ENCODE measurements at places on chromosomes 7 and 10. TPM values are rescaled to one million over a fixed set of nuclear protein-coding genes. Genes with fewer than 3 reads are reported as not detected.

DNA sequence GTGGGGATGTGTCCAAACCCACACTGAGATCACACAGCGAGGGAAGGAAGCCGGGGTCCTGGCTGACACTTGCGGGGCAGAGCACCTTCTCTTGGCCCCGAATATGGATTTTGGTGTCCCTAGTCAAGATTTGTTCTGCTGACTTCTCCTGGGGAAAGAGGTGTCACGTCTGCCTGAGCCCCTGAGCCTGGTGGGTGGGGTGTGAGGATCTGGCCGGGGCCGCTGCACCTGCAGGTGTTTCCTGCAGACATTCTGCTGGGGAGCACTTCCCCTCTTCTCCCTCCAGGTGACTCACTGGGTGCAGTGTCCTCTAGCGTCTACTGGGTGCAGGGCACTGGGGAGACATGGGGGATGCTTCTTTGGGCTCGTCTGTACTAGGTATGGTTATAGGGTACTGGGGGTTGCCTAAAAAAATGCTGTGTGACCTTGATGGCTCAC is 99.2 kb downstream of the GRK5 start:
- DNase-seq: no peak

DNA sequence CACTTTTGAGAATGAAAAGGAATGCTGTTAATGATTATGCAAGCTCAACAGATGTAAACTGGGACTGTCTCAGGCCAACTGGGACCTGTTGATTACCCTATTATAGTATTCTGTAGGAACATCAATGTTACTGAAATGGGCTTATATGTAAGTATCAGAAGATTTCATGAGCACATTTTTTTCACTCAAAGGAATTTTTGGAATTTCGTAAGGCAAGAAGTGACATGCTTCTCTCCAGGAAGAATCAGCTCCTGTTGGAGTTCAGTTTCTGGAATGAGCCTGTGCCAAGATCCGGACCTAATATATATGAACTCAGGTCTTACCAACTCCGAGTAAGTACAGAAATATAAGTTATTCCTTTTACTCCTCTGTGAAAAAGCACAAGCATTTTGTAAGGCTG is 19.2 kb downstream of the NIPSNAP2 start:
- DNase-seq: no peak

Gene PDZD7
- total RNA-seq: 0.17 TPM

Gene NRAP
- total RNA-seq: 826 TPM

Gene CLEC5A
- 0.50 TPM for total RNA-seq

GRCh38 chr7:34928052-34928451 is 109.2 kb downstream of the DPY19L1 start:
- DNase-seq: peak; percentile 54

Gene BTBD16
- total RNA-seq: not detected

Gene PNLIPRP1
- not detected for total RNA-seq

Gene CLIP2
- total RNA-seq: 6.9 TPM

- no peak for DNase-seq
These were observed 392.6 kb downstream of the POM121L12 start for GRCh38 chr7:53428045-53428444.

Gene GJD4
- total RNA-seq: not detected

DNA sequence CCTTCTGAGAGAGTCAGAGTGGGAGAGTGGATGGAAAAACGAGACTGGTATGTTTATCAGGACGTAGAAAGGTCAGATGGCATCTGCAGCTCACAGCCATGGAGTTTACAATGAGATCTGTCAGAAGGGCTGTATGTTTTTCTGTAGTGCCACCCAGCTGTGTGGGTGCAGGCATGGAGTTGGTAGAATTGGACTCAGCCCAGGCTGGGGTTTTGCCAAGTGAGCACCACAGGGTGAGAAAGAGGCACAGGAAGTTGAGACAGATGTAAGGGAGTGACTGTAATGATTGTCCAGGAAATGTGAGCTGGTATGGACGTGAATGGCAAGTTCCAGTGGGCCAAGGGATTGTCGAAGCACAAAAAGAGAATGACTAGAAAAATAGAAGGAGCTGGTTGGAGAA is 9.1 kb upstream of the ZYX start:
- peak; percentile 70 for DNase-seq

DNA sequence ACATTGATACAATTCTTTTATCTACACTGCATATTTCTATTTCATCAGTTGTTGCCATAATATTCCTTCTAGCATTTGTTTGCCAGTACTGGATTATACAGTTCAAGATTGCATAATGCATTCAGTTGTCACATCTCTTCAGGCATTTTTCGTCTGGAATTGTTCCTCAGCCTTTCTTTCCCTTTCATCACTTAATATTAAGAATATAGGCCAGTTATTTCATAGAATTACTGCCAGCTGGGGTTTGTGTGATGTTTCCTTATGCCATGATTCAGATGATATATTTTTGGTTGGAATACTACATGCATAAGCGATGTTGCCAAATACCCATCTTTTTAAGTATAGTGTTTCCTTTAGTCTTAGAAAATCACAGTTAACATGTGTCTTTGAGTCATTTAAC is 20.8 kb downstream of the KIFBP start:
- DNase-seq: no peak

Gene MMRN2
- 31.3 TPM for total RNA-seq

DNA sequence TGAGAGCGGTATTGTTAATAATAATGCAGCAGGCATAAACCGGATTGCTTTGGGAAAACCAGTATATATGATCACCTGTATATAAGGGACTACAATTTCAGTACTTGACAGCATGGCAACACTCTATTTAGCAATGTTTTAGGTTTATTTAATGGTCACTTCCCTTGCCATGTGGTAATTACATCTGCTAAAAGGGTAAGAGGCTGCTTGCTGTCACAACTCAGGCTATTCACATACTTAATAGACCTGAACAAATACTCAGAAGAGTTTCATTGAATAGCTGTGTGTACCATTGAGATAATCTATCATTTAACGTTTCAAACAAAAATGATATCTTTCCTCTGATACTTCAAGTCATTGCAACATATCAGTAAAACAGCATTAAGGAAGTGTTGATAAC is 90.1 kb downstream of the PCDH15 start:
- no peak for DNase-seq

- no peak for DNase-seq
These were observed 75.6 kb downstream of the CCDC6 start for GRCh38 chr10:59830601-59831259.

Gene AKR1B1
- total RNA-seq: 230 TPM

Gene ACSM6
- total RNA-seq: not detected

- no peak for DNase-seq
These were observed 47.1 kb upstream of the LRRC4 start for GRCh38 chr7:128078309-128078708.

GRCh38 chr7:22628112-22628511 is 98.9 kb upstream of the IL6 start:
- no peak for DNase-seq

Gene KCNH2
- 107 TPM for total RNA-seq

GRCh38 chr10:929960-930624 is 1.4 kb downstream of the LARP4B start:
- no peak for DNase-seq

DNA sequence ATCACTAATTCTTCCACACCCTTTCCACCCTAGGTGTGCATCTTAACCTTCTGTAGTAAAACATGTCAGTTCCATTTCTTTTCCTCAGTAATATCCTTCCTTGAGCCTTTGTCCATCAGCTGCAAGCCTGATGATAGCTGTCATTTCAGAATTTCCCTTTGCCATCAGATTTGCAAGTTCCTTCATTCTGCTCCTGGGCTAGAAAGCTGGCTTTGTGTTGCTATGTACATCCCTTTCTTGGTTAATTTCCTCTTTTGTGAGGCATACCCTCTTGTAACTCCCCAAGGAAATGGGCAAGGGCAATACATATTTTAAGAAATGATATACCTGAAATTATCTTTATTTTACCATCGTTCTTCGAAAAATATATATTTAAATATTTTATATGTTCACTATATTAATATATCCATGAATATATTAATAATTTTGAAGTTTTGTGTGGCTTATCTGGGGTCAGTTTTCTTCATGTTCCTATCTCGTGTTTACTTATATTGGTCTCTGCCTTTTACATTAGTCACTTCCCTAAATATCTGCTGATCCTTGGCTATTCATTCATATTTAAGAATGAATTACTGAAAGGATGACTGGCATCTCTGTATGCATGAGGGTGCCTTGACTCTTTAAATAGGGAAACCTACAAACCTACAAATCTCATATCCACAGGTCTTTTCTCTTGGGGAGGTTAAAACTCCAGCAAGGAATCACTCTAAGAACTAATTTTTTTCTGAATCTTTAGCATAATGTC is 143.8 kb downstream of the ZNF22 start:
- DNase-seq: no peak

Gene NPSR1
- not detected for total RNA-seq

Gene FAM25G
- not detected for total RNA-seq

Gene TEX36
- not detected for total RNA-seq

DNA sequence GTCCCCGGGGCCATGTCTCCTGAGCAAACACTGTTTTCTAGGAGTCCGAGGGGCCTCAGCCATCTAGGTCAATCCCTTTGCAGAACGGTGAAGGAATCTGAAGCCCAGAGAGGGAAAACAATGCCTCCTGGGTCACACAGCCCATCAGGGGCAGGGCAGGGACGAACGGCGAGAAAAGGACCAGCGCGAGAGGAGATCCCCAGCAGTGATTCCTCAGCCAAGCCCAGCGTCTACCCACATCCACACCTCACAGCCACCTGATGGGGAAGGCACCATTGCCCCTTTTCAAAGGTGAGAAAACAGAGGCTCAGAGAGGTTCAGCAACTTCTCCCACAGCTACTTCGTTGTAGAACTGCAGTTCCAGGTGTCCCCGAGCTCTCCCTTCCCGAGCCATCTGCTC is 17.9 kb upstream of the PSMG3 start:
- DNase-seq: no peak

Gene SH2B2
- 0.99 TPM for total RNA-seq

GRCh38 chr10:58743466-58744115 is 230.9 kb downstream of the BICC1 start:
- DNase-seq: no peak

GRCh38 chr7:68065581-68065980 is 1068.9 kb downstream of the TYW1 start:
- DNase-seq: no peak

DNA sequence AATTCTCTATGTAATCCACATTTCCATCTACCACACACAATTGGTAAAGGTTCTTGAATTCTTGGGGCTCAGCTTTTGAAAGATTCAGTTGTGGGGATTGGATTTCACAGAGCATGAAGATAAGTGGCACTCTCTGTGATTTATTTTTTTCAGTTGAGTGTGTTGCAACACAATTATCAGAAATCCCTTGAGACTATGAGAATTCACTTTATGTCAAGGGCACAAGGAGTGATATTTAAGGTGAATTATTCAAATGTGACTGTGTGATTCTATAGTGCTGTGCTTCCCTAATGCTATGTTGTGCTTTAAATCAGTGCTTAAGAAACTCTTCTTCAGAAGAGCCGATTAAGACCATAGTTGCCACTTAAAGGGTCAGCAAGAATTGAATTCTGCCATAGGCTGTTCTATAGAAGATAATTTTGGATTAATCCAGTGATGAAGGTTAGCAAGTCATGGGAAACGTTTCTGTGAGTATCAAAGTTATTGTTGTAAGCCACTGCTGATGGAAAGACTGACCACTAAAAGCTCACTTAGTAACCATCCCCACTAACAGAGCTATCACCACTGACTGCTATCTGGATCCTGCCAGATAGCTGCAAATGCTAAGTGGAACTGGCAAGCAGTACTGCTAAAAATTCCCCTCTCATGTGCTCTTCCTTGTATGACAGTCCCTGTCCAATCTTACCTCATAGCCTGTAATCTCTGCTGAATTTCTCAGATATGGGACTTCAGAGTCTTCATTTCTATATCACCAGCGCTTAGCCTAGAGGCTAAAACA is 134.0 kb upstream of the SEMA3D start:
- DNase-seq: no peak

Gene GIMAP6
- 31.5 TPM for total RNA-seq

DNA sequence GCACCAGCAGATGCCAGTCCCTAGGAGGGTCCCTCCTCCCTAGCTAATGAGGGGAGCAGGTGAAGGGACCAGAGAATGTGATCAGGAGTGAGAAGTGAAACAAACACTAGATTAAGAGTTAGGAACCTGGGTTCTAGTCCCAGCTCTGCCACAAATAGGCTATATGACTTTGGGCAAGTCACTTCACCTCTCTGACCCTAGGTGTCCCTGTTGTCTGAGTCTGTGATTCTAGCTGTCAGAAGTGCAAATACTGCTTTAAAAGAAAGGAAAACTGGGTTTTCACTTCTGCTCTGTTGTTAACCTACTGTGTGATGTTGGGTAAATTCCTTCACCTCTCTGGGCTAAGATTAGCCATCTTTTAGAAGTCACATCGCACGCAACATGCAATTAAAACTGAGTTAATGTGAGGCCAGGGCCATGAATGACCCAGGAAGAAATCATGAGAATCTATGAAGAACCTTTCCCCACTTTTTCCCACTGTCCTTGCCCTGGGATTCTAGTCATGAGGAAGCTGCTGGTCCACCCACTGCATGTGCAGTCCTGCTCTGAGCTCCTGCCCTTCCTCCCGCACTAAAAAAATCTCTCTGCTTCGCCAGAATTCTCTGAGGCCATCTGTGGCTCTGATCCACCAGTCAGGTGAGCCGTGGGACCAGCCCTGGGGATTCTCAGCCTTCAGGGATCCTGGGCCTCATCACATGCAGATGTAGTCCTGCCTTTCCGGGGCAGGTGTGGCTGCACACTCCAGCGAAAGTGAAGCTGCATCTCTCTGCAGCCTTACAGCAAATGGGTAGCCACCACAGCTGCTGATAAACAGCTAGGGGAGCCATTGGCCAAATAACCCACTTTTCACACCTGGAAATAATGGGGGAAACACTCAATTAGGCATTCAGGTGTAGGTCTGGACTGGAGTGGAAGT is 181.7 kb downstream of the PLXNA4 start:
- no peak for DNase-seq

Gene ADAMTS14
- total RNA-seq: 0.10 TPM

Gene TCF7L2
- total RNA-seq: 13.5 TPM

Gene LRRC17
- total RNA-seq: 1.9 TPM

Data from left ventricle myocardium superior (tissue), 1 donor.